ENCODE measurements at places on chromosomes 1 and 21.

DNA sequence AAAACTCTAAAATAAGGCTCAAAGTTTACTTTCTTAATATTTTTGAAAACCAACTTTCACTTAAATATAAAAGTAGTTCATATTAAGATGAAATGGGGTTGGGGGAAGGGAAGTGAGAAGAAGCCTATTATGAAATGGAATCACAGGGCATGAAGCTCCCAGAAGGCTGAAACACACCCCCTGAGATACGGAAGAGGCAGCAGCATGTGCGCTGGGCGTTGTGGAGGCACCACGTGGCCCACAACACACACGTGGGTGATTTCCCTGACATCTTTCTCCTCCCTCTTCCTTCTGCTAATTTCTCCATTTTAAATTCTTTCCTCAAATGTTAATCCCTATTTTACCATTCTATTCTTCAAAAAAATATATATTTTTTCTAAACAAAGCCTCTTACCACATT is 35.6 kb upstream of the SEC16B start:
- no peak for DNase-seq

- DNase-seq: no peak
These were observed 223.2 kb downstream of the TNR start for GRCh38 chr1:175520186-175520585.

DNA sequence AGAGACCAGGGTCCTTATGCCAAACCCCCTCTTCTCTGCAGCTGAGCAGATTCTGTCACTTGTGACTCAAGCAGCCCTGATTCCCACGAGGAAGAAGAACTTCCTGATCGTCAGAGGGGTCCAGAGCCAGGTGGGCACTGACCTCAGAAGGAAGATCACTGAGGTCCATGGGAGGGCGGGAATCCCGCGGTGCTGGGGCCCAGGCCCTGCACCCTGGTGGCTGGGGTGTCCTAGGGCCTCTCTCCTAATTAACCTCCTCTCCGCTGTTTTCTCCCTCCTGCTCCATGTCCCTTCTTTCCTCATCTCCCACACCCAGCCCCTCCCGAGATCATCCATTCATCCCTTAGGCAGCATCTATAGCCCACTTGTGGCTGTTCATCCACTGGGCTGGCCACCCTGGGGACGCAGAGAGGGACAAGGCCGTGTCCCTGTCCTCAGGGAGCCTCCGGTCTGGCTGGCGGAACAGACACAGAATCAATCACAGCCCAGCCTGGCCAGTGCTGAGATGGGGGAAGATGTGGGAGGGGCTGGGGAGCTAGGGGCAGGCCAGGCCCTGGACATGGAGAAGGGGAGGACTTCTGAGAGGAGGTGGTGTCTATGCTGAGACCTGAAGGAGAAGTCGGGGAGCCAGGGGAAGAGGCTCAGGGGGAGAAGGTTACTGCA is 638.3 kb downstream of the MATN1 start:
- no peak for DNase-seq

DNA sequence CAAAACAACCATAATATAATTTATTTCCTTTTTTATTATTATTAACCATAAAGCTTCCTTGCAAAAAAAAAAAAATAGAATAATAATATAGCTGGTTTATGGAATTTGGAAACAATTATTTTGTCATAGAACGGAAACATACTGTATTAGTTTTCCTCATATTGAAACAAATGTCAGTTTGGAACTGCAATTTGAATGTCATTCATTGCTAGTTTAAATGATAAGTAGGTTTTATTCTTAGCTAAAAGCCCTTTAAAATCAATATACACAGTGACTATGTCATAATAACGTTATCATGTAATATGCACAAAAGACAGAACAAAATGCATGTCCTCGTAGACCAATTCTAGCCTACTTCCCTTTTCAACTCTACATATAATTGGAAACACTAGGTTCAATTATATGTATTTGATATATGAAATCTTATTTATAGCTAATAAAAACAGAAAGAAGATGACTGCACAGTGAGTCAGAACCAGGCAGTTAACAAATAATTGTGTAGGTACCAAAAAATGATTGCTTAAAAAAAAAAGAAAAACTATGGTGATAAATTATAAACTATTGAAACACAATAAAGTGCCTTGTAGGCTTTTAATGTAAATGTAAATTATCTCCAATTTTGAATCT is 85.2 kb upstream of the EXO1 start:
- DNase-seq: no peak

GRCh38 chr21:39531840-39532239 is 80.1 kb downstream of the SH3BGR start:
- DNase-seq: no peak

DNA sequence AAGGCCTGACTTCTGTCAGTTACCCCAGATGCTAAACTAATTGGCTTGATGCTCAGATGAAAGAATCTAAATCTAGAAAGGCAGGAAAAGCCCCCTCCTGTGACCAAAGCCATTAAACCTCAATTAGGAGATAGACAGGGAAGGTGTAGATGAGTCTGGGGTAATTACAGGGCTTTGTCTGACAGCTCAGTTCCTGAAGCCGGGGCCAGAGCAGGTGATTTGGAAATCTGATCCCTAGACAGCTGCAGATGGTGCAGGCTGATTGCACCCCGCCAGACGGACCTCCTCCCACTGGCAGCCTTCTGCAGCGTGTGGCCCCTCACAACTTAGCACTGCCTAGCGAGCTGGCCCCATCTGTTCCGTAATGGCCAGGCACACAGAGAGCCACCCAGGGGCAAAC is 395.1 kb downstream of the HLX start:
- no peak for DNase-seq

DNA sequence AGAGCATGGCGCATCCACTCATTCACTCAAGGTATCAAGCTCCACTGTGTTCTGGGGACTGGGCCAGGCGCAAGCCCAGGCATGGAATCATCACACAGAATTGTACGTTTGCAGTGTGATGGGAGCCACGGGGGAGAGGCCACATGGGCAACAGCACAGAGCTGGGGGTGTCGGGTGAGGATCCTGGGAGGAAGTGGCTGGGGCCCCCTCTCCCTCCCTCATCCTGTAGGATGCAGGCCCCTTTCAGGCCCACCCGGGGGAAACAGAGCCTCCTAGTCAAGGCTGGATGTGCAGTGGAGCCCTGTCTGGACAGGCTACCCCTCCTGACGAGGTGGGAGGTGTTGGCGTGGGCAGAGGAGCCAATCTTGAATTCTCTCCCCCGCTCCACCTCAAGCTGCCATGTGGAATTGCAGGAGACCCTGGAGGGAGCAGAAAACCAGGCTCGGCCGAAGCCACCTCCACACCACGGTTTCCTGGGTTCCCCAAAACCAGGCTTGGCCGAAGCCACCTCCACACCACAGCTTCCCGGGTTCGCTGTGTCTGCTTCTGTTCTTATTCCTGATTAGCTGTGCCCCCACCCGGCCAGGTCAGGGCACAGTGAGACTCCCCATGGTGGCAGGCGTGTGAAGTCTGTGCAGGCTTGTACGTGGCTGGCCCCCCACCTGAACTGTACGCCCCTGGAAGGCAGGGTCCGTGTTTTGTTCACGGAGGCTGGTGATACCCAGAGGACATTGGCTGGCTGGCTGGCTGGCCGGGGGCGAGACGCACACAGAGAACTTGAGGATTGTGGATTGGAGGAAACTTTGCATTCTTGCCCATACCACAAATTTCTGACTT is 4.2 kb upstream of the C1orf174 start:
- DNase-seq: no peak

DNA sequence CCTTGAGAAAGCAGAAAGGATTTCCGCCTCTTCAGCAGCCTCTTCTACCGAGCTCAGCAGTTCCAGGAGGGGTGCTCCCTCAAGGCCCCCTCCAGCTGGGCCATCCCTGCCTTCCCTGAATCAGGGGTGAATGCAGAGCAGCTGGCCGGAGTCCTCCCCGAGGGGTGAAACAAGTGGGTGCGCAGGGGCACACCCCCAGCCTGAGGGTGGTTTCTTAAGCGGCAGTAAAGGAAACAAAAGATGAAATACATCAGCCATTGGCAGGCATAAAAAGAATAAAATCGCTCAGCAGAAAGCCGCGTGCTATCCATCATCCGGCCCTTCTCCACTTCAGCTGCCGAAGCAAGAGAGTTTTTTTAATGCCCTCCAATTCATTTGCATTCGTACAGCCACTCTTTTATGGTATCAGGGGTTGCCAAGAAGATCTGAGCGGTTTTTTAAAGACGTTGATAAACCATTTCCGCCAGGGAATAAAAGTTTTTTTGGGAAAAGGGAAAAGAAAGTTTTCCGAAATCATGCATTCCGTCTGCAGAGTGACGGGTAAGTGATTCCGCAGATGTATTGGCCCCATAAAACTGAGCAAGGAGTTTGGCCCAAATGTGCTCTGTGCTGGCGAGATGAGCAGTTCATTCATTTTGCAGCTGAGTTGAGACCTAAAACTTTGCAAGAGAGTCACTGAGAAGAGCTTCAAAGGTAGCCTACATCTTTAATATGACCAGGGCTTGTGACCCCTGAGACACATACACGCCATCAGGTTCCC is 73.7 kb upstream of the ZC3H12A start:
- no peak for DNase-seq

All from T-helper 17 cell (primary cell).